Lower leg skin (tissue), 4 donors: ENCODE measurements at places on chromosomes 2 and 18.

GRCh38 chr2:156199588-156199987 is 132.9 kb downstream of the NR4A2 start:
- no peak for DNase-seq

- DNase-seq: no peak
Observed at GRCh38 chr2:20879221-20879620, 56.3 kb upstream of the LDAH start.

DNA sequence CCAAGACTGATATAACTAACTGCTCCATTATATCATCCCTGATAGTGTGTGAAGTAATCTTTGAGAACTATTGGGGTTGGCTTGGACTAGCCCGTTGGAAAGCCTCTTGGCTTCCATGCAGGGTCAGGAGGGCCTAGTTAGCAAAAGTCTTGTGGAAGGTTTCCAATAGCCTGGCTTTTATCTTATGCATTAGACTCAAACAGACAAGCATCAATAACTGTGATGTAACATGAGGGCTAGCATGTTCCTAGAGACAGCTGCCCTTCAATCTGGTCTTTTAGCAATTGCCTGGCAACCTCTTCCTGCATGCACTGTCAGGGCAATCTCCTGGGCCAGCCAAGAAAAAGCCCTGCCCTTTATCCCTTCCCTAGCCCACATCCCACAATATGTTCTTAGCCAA is 18.2 kb downstream of the SLC8A1 start:
- no peak for DNase-seq

GRCh38 chr18:42533009-42533575 is 578.1 kb downstream of the PIK3C3 start:
- DNase-seq: no peak

- no peak for DNase-seq
Observed at GRCh38 chr2:7703543-7704144, 786.4 kb downstream of the RNF144A start.

GRCh38 chr2:60707750-60708371 is 48.2 kb upstream of the PAPOLG start:
- no peak for DNase-seq

DNA sequence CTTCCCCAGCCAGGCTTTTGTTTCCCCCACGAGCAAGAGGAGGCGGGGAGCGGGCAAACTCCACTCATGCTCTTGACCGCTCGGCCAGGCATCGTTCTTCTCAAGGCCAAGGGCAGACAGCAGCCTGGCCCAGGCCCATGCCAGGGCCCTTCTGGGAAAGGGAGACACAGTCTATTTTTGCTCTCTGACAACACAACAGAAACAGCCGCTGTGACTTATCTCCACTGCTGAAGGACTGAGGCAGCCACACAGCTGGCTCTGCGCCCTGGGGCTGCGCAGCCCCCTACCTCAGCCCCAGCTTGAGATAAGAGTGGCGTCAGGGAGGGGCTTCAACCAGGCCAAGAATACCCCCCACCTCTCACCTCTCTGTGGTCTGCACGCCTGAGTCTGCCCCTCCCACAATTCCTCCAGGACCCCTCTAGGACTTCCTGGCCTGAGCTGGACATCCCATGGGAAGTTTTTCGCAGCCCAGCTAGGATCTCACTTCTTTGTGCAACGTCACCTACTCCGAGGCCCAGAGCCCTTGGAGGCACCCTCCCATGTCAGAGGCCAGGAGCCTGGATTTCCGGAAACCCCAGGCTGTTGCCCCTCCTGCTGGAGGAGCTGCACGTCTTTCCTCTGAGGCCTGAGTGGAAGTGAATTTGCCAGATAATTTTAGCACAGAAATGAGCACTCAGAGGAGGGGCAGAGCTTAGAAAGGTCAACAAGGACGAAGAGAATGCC is 118.9 kb upstream of the OTOS start:
- no peak for DNase-seq

- peak; percentile 65 for DNase-seq
Observed at GRCh38 chr2:18413676-18414396, 146.6 kb downstream of the RDH14 start.

GRCh38 chr2:239876948-239877289 is 148.2 kb downstream of the NDUFA10 start:
- no peak for DNase-seq

- DNase-seq: no peak
Observed at GRCh38 chr18:35592298-35592697, 10.8 kb downstream of the GALNT1 start.

DNA sequence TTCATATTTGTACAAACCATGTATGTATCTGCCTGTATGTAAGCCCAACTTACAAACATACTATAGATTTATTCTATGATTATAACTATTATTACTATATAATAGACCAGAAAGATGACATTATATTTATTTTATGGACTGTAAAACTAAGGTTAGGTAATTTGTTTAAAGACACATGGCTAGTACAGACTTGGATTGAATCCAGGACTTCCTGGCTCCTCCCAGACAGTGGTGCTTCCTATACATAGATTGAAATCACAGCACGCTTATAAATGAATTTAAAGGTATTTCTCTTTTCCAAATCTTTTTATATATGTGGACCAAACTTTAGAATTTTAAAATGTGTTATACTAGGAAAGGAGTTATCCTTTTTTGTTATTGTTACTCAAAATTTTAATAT is 151.6 kb upstream of the MYO3B start:
- no peak for DNase-seq

DNA sequence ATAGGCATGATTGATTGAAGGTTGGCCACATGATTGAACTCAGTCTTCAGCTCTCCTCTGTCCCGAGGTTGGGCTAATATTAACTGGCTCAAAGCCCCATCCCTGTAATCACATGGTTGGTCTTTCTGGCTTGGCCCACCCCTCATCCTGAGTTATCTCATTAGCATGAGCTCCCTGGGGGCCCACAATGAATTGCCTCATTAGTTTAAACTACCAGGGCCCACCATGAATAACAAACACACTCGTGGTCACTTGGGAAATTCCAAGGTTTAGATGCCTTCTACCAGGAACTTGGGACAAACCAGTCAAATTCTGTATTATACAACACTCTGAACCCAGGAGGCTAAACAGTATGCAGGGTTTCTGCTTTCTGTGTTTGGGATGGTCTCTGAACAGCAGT is 121.7 kb upstream of the B3GNT2 start:
- DNase-seq: no peak

- no peak for DNase-seq
Observed at GRCh38 chr2:37459095-37459981, 114.9 kb downstream of the QPCT start.

- no peak for DNase-seq
Observed at GRCh38 chr2:144461308-144461766, 58.6 kb downstream of the ZEB2 start.

GRCh38 chr2:47077442-47078117 is 77.5 kb downstream of the STPG4 start:
- DNase-seq: no peak
